AG09319 (cell line): ENCODE measurements at places on chromosomes 2 and 18.

GRCh38 chr18:35968278-35968880 lies 4.1 kb upstream of the RMP24 start:
- no peak for DNase-seq

DNA sequence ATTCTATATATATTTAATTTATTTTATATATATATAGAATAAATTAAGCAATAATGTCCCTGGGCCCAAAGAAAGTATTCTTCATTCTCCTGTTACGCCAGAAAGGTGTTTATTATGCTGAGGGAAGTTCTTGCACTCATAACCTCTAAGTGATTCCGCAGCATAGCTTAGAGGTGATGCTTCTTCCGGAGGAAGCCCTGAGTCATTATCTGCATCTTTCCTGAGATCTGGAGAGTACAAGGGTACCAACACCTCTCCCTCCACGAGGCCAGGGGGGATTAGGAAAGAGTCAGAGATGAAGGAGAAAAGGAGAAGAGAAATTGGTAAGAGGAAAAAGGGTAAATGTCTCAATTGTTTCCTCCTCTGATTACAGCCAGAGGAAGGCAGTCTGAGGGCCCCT lies 43.1 kb upstream of the RTN4 start:
- no peak for DNase-seq

DNA sequence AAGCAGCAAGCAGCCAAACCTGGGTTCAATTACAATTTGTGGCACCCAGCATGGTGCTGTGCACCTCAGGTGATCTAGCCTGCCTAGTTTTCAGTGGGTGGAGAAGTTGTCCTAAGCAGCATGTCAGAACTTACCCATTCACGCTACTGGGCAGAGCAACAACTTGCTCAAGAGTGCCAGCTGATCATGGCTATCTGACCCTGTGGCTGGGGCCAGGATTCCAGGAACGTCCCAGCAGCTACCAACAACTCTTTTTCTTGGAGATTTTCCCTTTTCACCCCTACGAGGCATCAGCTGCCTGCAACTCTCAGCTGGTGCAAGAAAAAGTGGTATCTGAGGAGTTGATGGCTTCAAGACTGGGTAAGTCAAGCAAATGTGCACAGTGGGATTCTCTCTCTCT lies 83.5 kb downstream of the SH3YL1 start:
- DNase-seq: no peak

DNA sequence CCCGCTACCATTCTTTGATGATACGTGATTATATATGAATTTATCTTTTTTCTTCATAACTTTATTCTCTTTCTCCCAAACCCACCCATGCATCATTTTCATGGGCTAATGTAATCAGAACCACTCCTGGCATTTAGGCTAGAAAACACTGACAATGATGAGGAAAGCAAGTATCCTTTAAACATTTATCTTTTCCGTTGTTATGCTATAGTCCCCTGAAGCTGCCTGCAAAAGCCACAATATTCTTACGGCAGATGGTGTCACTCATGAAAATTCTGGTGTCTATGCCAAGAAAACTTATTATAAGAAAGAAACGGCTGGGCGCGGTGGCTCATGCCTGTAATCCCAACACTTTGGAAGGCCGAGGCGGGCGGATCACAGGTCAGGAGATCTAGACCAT lies 221.8 kb upstream of the CTAGE1 start:
- no peak for DNase-seq

GRCh38 chr2:180583441-180584140 lies 396.8 kb upstream of the UBE2E3 start:
- no peak for DNase-seq
